Inflammatory macrophage treated with lipopolysaccharide for 4 hours (primary cell): ENCODE measurements at places on chromosomes 16 and 17.

- no peak for DNase-seq
Observed at GRCh38 chr16:1074379-1074649, 1.8 kb downstream of the SSTR5 start.

- DNase-seq = no peak
Observed at GRCh38 chr17:2398182-2398581, 2.7 kb downstream of the MNT start.

GRCh38 chr16:48537909-48538745, 71.9 kb downstream of the N4BP1 start:
- DNase-seq = no peak

- no peak for DNase-seq
Observed at GRCh38 chr17:19331134-19331533, 31.4 kb downstream of the B9D1 start.

DNA sequence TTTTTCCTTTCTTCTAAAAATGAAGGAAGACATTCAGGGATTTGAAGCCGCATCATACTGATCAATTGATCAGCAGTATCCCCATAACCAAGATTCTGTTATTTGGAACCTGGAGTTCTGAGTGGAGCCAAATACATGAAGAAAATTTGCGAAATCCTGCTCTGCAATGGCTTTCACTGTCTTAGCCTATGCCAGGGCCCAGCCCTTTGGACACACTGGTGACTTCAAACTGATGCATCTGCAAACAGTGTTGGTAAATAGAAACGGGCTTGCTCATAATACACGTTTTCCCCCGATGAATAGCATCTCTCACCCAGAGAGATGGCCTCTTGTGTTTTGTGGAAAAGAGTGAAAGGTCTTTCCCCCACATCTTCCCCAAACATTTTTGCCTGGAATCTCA, 87.6 kb upstream of the TOX3 start:
- DNase-seq = no peak

DNA sequence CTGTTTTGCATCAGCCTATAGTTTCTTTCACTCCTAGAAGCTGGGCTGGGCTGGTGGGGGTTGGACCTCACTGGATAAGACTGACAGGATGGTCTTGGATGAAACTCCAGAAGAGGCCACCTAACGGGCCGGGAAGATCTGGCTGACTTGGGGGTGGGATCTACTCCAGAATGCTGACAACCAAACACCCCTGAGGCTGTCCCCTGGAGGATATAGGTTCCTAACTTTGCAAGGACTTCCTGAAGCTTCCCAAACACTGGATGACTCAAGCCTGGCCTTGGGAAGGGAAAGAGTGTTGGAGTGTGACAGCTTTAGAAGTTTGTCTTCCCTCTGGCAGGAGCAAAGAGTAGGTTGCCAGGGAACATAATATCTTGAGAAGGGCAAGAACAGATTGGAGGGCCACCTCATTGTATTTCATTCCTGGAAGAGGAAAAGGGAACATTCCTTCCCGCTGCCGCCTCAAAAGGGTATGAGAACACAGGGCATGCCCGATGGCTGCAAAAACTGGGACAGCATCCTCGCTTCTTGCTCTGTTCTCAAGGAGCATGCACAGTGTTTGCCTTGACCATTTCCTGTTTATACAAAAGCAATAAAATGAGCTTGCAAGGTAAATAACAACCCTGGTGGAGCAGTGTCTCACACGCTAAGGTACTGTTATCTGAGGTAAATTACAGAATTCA, 6.8 kb upstream of the CYB5B start:
- no peak for DNase-seq

DNA sequence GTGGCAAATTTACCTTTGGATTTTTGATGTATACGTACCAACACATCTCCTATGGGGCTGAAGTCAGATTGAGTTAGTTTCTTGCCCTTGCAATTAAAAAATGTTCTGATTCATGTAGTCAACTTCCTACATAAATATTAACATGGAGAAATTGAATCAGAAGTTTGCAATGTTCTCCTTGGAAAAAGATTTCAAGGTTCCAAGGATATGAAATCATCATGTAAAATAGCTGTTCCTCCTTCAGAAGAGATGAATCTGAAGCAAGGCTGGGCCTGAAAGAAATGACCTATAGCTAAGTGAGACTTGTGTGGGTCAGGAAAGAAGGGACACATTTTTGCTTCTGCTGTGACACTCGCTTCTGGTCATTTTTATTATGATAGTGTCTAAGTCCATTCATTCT, 131.7 kb downstream of the RGS9 start:
- DNase-seq = no peak

DNA sequence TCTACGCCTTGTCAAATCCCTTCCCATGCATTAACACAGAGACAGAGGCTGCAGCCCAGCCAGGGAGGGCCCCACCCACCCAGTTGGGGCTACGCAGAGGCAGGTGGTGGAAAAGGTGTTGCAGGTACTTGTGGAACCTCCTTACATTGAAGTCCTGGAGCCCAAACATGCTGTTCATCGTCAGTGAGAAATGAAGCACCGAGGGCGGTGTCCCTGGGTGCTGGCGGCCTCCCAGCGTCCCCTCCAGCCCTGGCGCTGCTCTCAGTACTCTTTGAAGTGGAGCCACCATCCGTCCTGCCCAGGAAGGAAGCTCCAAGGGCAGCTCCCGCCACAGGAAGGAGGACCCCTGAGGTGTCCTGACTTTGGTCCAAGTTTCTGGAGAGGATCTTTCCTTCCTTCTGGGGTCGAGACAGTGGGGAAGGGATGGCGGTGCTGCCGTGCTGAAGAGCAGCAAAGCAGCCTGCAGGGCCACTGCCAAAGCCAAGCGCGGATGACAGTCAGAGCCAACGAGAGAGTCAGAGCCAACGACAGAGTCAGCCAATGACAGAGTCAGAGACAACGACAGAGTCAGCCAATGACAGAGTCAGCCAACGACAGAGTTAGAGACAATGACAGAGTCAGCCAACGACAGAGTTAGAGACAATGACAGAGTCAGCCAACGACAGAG, 23.4 kb downstream of the LMF1 start:
- no peak for DNase-seq

DNA sequence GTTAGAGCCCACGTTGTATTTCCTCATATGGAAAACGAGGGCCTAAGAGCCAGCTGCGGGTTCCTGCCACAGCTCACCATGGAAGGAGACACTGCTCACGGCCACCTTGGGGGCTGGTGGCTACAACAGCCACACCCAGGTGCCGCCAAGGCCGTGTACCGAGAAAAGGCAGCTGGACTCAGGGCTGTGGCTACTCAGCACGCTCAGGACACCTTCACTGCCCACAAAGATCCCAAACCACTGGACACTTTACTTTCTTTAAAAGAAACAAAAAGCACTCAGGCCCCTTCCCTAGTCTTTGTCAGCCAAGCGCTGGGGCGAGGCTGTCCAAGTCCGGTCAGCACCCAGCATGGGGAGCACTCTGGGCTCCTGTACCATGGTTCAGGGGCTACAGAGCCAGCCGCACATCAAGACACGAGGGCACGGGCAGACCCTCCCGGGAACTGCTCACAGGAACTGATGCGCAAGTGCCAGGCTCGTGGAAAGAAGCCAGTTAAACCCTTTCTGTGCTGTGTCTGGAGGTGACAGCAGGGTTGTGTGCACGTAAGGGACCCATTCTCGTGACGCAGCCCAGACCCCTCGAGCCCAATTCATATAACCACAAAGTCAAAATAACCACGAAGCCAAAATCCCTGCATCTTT, 18.5 kb downstream of the SLC16A3 start:
- DNase-seq = no peak

- DNase-seq = peak; percentile 95
Observed at GRCh38 chr17:1110862-1111598, 68.8 kb downstream of the ABR start.

GRCh38 chr17:31413874-31414549, 22.5 kb downstream of the RAB11FIP4 start:
- peak; percentile 80 for DNase-seq

GRCh38 chr16:3734758-3735221, 17.5 kb upstream of the TRAP1 start:
- no peak for DNase-seq

GRCh38 chr17:58535431-58535830, 21.0 kb upstream of the MTMR4 start:
- no peak for DNase-seq

- peak; percentile 74 for DNase-seq
Observed at GRCh38 chr16:58628845-58629732, 537 bp downstream of the CNOT1 start.

DNA sequence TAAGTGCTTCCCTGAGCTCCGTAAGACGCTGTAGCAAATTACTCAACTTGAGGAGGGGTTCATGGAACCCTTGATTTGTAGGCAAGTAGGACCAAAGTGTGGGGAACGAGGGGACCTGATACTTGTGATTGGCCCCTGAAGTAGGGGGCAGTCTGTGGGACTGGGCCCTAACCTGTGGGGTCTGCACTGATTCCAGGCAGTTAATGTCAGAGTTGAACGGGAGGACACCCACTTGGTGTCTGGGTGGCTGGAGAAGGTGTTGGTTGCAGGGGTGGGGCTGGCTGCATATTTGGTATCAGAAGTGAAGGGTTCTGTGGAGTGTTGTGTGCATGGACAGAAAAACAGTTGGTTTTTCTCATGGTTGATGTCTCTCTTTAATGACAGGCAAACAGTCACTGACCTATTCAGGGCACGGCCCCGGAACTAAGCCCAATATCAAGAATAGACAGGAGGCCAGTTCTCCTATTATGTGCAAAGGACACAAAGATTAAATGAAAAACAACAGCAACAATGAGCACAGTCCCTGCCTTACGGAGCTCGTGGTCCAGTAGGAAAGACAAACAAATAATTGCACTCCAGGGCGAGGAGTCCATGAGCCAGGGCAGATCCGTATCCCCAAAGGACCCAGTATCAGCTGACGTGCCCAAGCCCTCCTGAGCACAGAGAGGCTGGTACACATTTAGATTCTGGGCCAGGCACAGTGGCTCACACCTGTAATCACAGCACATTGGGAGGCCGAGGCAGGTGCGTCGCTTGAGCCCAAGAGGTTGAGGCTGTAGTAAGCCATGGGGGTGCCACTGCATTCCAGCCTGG, 19.2 kb downstream of the MXRA7 start:
- DNase-seq = no peak

- DNase-seq = peak; percentile 54
Observed at GRCh38 chr16:81623365-81624102, 155.6 kb upstream of the PLCG2 start.

DNA sequence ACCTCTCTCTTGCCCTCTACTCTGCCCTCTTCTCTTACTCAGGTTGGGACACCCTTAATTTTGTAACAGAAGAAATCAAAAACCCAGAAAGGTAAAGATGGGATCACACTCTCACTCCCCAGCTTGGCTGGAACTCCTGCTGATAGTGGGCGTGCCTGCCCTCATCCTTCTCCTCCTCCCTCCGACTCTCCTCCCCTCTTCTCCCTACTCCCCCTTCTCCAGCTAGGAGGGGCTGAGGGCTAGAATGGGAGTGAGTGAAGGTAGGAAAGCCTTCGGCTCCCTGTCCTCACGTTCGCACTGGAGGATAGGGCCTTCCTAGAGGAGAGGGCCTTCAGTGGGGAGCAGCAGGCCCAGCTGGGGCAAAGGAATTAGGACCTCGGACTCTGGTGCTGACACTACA, 20.3 kb downstream of the SLC7A6OS start:
- no peak for DNase-seq

DNA sequence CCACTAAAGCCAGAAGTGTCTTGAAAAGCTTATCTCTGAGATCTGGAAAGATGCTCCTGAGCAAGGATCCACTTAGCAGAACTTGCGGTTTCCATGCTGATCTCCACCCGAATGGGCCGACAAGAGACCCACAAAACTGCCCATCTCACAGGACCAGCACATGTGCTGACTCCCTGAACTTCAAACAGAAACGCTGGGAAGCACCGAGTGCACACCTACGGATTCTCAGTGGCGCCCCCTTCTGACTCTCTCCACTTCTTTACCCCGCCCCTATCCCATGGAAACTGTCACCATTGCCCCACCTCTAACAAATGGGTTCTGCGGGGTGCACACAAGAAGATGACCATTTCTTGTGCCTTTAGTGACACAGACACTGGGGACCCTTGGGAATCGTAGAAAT, 21.4 kb downstream of the CDRT4 start:
- no peak for DNase-seq

DNA sequence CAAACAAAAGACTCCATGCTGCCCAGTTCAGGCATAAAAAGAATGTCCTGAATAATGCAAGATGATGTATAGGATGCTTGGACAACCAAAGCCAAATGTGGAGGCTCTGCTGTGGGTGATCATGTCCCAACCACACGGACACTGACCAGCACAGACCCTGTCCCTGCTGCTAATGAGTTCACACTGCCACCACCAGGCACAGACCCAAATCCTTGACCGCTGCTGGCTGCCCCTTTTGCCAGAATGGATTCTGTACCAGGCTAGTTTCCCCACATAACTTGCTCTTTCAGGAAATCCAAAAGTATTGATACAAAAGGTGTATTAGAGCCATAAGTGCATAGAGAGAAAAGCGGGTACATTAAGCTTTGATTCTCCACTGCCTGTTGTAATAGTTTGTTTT, 60.9 kb downstream of the XYLT1 start:
- DNase-seq = no peak

GRCh38 chr16:969508-970385, 1.0 kb downstream of the LMF1 start:
- DNase-seq = no peak

DNA sequence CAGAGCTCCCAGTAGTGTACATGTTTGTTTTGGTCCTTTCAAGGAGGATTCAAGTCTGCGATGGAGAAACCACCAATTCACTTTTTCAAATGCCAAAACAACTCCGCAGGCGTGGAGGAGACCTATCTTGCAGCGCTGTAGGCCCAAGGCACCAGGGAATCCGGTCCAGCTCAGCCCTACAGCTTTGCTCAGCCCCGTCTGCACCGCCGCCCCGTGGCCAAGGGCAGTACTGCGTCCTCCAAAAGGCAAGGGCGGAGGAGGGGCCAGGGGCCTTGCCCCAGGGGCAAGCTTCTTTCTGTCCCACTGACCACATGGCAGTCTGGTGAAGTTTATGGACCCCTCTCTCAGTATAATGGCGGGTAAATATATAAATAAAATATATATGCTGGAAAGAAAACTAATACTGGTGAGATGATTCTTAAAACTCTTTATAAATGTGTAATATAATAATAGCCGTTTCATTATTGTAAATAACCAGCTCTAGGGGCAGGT, 709 bp upstream of the CD300LG start:
- peak; percentile 62 for DNase-seq
